ENCODE measurements at places on chromosomes 7 and 10.

DNA sequence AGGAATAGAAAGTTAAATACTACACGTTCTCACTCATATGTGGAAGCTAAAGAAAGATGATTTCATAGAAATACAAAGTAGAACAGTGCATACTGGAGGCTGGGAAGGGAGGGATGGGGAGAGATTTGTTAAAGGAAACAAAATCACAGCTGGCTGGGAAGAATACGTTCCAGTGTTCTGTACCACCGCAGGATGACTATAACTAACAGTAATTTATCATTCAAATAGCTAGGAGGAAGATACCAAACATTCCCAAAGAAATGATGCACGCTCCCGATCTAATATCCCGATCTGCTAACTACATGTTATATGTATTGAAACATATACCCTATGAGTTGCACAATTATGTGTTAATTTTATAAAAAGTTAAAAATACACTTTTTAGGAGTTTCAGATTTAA lies 162.3 kb downstream of the ZMYND11 start:
- no peak for DNase-seq

DNA sequence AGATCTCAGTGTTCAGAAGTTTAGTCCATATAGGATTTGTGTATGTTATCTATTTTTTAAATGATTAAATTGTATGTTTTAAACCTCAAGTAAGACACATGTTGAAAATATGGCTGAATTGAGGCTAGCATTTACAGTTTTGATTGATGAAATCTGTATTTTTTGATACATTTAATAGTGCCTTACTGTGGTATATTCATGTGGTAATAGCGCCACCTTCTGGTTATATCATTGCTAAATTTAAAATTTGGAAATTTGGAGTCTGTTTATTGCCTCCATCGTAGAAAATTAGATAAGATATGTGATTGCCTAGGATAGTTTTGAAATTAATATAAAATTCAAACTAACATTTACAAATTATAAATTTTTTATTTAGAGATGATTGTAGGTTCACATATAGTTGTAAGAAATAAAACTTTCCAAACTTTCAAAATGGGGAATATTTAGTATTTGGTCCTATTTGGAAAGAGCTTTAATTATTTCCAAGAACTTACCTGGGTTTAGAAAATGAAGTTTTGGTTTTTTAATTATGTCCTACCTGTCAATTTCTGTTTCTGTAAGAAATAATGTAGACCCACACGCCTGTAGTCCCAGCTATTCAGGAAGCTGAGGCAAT lies 19.1 kb upstream of the ARMS2 start:
- DNase-seq = peak; percentile 8

DNA sequence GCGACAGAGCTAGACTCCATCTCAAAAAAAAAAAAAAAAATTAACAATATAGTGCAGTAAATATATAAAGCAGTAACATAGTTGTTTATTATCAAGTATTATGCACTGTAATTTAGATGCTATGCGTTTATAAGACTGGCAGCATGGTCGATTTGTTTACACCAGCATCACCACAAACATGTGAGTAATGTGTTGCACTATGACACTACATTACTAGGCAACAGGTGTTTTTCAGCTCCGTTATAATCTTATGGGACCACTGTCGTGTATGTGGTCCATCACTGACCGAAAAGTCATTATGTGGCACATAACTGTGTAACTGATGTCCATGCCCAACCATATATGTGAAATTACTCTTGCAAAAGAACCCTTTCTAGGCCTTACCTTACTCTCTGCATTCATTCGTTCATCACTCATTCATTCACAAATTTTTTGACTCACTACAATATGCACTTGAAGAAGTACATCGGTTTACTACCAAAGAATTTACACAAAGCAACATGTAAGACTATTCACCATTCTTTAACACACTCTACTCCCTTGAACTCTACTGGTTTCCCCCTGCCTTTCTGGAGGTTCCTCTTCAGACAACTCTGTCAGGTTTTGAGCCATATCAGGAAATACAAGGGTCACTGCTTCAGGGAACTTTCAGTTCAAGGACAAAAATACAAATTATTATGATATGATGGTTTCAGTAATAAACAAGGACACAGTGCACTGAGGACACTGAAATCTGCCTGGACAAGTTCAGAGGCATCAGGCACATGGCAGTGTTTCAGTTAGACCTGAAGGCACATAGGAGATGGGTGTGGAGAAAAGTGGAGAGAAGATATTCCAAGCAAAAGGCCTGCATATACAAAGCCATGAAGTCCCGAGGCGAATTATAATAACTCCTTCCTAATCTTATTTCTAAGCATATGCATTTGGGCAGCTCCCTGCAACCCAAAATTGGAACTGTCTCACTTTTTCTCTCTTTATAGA lies 17.4 kb downstream of the ITGB1 start:
- DNase-seq = no peak

- DNase-seq = no peak
These were observed 41.6 kb upstream of the EPHB6 start for GRCh38 chr7:142813226-142813625.

- DNase-seq = no peak
These were observed 4.0 kb upstream of the CFAP58 start for GRCh38 chr10:104349623-104350126.

- no peak for DNase-seq
These were observed 417.1 kb downstream of the SUGCT start for GRCh38 chr7:40551685-40552576.

- DNase-seq = no peak
These were observed 912 bp upstream of the DUSP5 start for GRCh38 chr10:110496553-110497437.

DNA sequence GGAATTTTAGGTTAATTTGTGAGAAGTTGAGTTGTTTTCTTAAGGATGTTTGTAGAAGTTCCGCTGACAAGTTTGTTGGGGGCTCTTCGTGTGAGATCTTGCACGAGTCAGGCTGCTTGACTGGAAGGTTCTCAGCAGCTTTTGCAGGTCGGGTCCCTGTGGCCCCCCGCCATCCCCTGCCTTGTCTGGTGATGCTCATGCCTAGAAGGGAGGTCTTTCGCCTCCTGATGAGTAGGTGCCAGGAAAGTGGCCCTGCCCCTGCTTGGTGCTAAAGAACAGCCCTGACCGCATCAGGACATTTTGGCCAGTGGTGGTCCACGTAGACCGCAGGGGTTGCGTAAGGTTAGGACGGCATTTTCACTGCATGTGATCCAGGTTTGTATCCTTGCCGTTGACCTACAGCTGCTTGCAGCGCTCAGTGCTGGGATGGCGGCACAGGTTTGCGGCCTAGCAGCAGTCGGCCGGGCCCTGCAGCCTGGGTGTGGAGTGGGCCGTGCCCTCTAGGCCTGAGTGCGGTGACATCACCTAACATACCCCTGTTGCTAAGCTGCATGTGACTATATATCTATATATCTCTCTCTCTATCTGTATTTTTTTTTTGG lies 62.4 kb downstream of the DNAJB6 start:
- no peak for DNase-seq

GRCh38 chr10:122341141-122341810 lies 33.2 kb upstream of the PLEKHA1 start:
- no peak for DNase-seq

DNA sequence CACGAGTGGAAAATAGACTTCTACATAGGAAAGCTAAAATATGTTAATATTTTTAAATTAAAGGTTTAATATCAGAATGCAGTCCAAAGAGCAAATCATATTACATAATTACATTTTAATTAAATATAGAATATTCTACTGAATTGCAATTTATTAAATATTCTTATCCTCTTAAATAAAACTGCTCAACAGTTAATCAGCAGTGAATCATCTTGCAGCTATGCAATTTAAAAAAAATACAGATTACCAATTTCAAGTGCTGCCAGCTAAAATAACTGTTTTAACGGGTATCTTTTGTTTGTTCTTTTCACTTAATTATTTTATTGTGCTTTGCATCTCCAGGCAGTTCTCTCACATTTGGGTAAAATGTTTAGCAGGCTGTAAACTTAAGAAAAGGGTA lies 82.2 kb downstream of the ZNRF2 start:
- DNase-seq = no peak

- DNase-seq = no peak
These were observed 201.1 kb downstream of the NSUN6 start for GRCh38 chr10:18450298-18450697.

GRCh38 chr10:24467605-24468004 lies 256.1 kb downstream of the ARHGAP21 start:
- no peak for DNase-seq

DNA sequence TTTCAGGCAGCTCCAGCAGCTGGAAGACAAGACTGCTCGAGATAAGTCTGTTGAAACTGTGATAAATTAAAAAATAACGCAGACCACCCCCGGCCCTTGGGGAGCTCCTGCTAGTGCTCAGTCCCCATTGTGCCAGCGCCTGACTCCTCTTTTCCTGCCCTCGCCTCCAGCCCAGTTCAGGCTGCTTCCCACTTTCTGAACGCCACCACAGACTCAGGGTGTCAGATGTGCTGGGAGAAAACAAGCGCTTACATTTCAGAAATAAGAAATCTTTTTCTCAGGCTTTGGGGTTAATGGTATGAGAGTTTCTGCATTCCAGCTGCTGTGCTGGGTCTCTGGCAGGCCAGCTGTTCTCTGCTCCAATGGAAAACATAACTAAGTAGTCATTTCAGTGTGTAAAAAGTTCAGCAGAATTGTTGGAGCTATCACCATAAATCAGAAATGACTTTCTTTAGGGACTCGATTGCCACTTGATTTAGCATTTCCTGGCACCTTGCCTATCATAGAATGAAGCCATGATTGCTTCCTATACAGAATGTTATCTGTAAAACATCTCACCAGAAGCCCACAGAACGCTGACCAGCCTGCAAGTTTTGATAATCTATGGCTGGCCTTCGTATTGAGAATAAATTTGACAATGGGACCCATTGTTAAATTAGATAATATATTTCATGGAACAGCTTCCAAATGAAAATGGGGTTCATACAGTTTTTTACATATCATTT lies 257.0 kb upstream of the ZNF32 start:
- DNase-seq = no peak

DNA sequence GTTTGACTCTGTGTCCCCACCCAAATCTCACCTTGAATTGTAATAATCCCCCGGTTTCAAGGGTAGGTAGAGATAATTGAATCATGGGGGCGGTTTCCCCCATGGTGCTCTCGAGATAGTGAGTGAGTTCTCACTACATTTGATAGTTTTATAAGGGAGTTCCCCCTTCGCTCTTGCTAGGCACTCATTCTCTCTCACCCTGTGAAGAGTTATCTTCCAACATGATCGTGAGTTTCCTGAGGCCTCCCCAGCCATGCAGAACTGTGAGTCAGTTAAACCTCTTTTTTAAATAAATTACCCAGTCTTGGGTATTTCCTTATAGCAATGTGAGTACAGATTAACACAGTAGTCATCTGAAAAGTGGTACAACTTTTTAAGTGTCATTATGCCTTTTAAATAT lies 913.5 kb upstream of the LRRN3 start:
- no peak for DNase-seq

GRCh38 chr7:72015136-72015535 lies 397.0 kb downstream of the CALN1 start:
- no peak for DNase-seq

GRCh38 chr7:89837515-89837914 lies 316.8 kb upstream of the STEAP1 start:
- DNase-seq = no peak

GRCh38 chr7:29977886-29978651 lies 11.5 kb downstream of the SCRN1 start:
- no peak for DNase-seq

GRCh38 chr7:155299535-155300202 lies 2.0 kb downstream of the INSIG1 start:
- DNase-seq = no peak

- no peak for DNase-seq
These were observed 73.4 kb downstream of the LYZL2 start for GRCh38 chr10:30556189-30556588.

DNA sequence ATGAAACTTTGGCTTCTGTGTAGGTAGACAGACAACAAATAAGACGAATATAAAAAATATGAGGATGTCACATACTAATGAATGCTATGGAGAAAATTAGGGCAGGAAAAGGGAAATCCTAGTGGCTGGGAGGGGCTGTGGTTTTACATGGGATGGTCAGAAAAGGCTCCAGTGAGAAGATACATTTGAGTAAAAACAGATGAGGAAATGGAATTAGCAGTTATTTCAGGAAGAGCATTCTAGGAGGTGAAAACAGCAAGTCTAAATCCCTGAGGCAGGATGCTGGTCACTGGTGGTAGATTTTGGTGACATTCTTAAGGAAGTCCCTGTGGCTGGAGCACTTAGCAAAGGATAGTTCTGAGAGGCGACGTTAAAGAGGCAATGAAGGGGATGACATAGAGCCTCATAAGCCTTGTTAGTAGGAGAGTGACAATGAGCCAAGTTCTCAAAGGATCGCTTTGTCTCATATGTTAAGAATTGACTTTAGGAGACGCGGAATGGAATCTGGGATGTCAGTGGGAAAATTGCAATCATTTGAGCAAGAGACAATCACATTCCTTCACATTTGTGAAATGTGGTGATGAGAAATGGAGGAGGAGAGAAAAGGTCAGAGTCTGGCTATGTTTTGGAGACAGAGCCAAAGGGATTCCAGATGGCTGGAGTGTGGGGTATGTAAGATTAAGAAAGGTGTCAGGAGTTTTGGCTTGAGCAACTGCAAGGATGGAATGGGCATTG lies 384.7 kb upstream of the FZD8 start:
- DNase-seq = no peak

- DNase-seq = no peak
These were observed 2.1 kb upstream of the TMEM120A start for GRCh38 chr7:75996476-75996875.

- no peak for DNase-seq
These were observed 67.6 kb downstream of the JAZF1 start for GRCh38 chr7:28112883-28113540.

DNA sequence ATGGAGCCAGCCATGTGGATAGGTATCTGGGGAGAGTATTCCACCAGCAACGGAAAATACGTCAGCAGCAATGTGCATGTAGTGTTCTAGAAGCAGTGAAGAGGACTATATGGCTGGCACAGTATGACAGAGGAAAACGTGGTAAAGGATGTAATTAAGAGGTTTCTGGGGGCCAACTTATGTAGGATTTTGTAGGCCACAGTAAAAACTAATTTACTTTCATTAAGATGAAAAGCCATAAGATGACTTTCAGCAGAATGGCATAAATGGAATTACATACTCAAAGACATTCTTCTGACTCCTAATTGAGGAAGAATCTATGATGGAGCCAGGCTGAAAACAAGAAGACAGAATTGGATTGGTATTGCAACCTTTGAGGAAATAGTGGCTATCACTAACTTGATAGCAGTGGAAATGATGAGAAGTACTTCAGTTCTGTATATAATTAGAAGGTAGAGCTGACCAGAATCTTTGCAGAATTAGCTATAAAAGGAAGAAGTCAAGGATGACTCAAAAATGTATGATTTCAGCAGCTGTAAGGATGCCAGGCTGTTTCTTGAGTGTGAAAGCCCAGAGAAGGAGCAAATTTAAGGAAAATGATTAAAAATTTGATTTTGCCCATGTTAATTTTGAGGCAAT lies 156.7 kb downstream of the MBL2 start:
- DNase-seq = no peak
